ENCODE measurements at places on chromosomes 1 and 21. TPM values are rescaled to one million over a fixed set of nuclear protein-coding genes. Genes with fewer than 3 reads are reported as not detected.

GRCh38 chr1:188689542-188689941 is 1788.1 kb downstream of the BRINP3 start:
- no peak for DNase-seq

- no peak for DNase-seq
Observed at GRCh38 chr1:226491093-226491850, 57.3 kb upstream of the STUM start.

TEX38 gene
- not detected for polyA plus RNA-seq

SESN2 gene
- 5.1 TPM for polyA plus RNA-seq

EYA3 gene
- polyA plus RNA-seq: 8.0 TPM

GRCh38 chr1:159000070-159000409 is 9.7 kb upstream of the IFI16 start:
- no peak for DNase-seq

GRCh38 chr1:55179177-55179835 is 35.9 kb downstream of the USP24 start:
- peak; percentile 9 for DNase-seq

Measured in CD14-positive monocyte (primary cell).